OCI-LY7 (cell line): ENCODE measurements at places on chromosomes 12 and 14.

DNA sequence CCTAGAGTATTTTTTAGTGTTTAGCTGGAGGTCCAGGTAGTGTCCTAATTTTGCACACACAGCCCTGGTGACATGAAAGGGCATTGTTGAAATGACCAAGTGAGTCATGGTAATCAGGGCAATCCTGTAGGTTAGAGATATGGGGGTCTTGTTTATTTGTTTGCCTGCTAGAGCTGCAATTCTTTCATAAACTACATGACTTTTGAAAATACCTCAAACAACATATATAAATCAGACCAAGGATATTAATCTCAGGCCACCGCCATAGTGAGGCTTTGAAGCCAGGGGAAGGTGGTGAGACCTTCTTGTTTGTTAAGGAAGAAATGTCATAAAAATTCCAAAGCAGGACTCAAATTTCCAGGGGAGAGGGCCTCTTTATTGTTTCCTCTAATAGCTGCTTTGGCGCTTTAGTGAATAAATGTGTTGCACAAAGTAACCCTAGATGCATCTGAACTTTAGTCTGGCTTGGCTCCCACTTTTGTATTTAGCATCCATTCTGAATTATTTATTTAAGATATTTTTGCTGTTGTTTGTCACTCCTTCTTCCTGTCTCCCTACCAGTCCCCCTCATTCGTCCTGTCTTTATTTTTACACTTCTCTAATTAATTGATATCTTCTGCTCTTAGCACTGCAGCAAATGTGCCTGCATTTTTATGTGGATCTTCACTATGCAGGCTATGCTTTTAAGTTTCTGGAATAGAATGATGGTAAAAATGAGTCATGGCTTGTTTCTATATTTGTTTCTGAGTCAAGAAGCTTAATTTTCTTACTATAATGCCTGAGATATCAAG lies 430.3 kb downstream of the RAD51B start:
- no peak for DNase-seq

GRCh38 chr14:31346097-31346496 lies 74.3 kb downstream of the HEATR5A start:
- DNase-seq = no peak

GRCh38 chr14:99683619-99684409 lies at the start of gene CYP46A1:
TSS of gene CYP46A1 (plus strand) at chr14:99684298. CDS start at chr14:99684418, 120 bp downstream.
- peak; percentile 100 for DNase-seq

DNA sequence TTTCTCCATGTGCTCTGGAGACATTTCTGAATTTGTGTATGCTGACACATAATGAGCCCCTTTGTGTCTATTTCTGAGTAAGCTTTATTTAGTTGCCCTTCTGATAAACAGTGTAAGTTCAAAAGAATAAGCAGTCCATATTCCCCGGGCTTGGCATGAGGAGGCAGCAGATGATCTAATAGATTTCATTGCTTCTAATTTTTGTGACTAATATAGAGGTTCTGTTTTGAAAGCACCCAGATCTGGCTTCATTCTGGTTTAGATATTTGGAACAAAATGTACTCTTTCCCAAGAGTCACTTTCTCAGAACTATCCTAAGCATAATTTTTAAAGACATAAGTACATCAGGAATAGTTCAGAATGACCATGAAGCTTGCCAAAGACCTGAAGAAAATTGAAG lies 290.9 kb downstream of the BTG1 start:
- no peak for DNase-seq

GRCh38 chr12:114272071-114272470 lies 133.9 kb downstream of the TBX5 start:
- DNase-seq = no peak

DNA sequence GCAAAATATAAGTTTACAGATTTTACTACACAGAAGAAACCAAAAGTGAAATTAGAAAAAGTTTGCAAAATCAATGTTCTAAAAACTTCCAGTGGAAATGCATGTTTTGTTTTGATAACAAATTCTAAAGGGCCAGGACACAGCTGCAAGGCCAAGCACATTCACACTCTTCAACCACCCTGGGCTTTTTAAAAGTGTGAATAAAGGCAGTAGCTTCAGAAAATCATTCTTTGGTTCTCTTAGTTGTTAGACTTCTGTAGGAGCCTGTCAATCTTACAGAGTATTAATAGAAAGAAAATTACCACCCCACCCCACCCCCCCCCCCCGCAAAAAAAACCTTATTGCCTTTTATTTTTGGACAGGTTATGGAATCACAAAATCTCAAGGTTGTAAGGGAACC lies 105.2 kb upstream of the EGLN3 start:
- no peak for DNase-seq

DNA sequence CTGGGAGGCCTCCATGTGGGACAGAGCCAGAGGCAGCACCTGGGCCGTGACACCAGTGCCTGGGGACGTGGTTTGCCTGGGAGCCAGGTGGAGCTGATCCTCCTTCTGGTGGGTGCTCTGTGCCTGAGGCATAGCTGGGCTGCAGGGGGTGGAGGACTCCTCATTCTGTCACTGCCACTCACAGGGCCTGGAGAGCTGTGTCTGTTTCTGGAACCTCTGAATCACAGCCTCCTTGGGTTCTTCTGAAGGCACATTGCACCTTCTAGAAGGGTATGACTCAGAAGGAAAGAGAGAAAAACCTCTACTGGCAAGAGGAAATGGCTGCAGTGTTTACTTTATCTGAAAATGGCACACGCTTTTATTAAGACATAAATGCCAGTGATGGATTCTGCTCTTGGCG lies 659.8 kb downstream of the VRK1 start:
- DNase-seq = no peak
